Stromal cell of bone marrow (primary cell): ENCODE measurements at places on chromosomes 11 and 22.

GRCh38 chr11:45458269-45458668 is 172.1 kb upstream of the SYT13 start:
- DNase-seq: no peak

DNA sequence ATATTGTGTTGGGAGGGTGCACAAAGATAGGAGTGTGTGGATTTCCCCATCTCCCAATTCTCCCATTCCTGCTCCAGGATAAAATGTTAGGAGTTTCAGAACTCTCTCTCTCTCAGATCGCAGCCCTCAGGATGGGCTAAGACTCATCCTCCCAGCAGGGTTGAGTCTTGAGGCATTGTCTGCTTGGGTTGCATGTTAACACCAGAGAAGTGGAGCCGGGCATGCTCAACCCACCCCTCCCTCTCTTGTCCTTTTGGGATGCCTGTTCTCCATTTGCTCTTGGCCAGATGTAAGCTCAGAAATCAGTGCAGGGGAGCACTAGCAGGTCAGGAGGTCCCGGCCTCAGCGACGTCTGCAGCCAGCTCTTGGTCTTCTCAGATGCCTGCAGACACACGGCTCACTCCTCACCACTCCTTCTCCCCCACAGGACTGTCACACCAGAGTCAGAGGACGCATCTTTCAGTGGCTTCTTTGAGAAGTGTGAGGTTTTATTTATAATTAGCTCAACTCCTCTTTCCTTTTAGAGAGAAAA is 1456.5 kb downstream of the TBC1D22A start:
- no peak for DNase-seq

- peak; percentile 17 for DNase-seq
Observed at GRCh38 chr22:37197451-37198257, 9.6 kb upstream of the C1QTNF6 start.

DNA sequence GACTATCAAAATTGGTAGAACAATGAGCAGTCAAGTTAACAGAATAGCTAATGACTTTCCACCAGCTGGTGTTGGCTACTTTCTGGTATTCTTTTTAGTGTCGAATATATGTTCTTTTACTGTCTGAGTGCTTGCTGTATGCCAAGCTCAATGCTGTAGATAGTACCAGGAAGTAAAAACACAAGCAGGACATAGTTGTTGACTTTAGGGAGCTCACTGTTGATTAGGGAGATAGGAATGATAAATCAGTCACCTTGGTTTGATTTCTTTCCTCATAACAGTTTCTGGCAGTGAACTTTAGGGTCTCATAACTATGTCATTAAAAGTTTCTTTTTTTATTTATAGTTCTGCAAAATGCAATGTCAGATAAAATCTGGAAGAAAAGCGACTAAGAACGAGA is 9.0 kb downstream of the HMGXB4 start:
- no peak for DNase-seq

- DNase-seq: no peak
Observed at GRCh38 chr22:30575859-30576258, 1.4 kb upstream of the GAL3ST1 start.

DNA sequence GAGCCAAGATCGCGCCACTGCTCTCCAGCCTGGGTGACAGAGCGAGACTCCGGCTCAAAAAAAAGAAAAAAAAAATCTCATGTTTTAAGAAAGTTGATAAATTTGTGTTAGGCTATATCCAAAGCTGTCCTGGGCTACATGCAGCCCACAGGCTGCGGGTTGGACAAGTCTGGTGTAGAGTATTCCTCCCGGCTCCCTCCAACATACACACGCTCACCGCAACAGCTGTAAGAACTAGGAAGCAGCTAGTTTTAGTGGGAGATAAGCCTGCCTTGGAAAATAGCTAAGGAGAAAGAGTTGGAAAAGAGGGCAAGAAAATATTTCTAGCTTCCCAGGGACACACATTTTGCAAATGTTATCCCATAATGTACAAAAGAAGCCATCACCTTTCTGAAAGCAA is 46.6 kb downstream of the CELF1 start:
- DNase-seq: no peak

DNA sequence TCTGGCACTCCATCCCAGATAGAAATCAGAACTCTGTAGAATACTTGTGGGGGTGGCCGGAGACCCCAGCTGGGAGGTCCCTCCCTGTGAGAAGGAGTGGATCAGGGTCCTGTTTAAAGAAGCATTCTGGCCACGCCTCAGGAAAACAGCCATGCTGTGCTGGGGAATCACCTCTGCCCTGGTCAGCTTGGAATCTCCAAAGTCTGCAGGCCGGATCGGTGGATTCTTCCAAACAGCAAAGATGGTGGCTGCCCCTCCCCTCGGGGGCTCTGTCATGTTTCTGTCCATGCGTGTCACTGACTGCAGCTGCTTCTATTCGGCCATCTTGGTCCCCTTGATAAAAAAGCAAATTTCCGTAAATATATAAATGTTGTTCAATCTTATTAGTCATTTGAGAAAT is 365.9 kb downstream of the JRKL start:
- no peak for DNase-seq

DNA sequence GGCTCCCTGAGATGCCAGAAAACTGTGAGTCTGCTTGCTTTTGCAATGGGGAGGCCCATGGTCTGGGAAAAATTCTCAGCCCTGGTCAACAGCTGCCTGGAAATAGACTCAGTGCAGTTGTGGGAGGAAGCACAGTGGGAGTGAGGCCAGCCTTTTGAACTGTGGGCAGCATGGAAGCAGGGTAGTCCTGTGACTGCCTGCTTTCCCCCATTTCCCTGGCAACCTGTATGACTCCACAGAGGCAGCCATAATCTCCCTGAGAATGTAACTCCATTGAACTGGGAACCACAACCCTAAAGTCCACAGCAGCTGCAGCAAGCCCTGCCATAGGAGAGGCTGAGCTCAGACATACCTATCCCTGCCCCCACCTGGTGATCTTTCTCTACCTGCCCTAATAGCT is 494.6 kb upstream of the FAT3 start:
- DNase-seq: no peak

GRCh38 chr22:23856721-23857605 is 712 bp upstream of the SLC2A11 start:
- DNase-seq: no peak

GRCh38 chr11:42974510-42975179 is 337.2 kb upstream of the API5 start:
- no peak for DNase-seq

GRCh38 chr11:45483416-45483815 is 182.0 kb downstream of the CHST1 start:
- DNase-seq: no peak

DNA sequence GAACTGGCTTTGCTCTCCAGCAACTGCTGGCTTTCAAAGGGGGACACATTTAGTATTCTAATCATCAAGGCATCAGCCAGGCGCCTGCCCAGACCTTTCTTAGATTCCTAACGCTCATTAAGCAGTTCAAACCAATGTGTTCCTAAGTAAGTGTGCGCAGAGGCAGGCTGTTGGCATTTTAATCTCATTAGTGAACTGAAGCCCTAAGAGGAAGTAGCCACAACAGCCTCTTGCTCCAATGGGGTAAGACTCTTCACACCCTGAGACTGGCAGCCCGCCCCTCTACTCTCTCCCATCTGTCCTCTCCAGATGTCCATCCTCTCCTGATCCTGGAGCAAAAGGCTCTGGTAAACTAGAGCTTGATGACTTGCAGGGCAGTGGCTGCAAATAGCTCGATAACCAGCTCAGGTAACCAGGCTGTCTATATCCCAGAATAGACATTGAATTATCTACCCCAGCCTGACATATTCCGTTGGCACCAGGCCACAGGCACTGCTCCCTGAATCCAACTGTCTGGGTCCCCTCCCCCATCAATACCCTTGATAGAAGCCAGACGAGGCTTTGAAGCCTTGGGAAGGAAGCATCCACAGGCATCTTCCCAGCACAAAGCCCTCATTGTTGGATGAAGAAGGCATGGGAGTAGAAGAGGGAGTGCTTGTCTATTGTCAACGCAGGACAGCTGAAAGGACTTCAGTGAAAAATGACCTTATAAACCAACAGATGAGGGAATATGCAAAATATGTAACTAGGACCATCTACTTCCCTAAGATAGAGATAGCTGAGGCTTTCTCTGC is 321.1 kb downstream of the TENM4 start:
- no peak for DNase-seq

DNA sequence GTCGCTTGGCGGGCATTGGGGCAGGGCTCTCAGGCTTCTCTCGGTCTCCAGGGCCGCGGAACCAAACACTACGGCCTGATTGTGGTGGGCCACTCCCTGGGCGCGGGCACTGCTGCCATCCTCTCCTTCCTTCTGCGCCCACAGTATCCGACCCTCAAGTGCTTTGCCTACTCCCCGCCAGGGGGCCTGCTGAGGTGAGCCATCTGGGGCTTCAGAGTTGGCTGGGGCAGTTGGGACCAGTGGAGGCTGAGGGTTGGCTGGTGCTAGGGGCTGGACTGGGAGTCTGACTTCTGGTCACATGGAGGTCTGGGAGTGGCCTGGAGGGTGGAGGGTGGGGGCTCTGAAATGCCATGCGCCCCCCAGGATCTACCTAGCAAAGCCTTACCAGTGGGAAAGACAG is 15.3 kb upstream of the MYRF start:
- DNase-seq: no peak

DNA sequence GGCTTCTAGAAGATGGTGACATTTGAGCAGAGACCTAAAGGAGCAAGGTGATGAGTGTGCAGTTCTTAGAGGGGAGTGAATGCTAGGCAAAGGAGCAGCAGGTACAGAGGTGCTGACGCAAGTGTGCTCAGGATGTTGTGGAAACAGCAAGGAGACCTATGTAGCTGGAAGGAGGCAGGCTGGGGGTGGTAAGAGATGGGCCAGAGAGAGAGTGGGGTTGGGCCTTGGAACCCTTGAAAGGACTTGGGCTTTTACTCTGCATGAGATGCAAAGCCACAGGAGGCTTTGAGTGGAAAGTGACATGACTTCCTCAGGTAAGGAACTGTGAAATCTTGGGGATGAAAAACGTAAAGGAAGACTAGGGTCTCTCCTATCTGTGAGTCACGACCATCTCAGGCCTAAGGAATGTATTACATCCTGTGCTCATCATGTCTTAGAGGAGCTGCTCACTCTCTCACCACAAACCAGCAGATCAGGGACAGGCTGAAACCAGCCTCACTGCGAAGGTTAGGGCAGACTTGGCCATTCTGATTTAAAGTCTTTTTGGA is 65.4 kb downstream of the MICAL2 start:
- DNase-seq: peak; percentile 58

DNA sequence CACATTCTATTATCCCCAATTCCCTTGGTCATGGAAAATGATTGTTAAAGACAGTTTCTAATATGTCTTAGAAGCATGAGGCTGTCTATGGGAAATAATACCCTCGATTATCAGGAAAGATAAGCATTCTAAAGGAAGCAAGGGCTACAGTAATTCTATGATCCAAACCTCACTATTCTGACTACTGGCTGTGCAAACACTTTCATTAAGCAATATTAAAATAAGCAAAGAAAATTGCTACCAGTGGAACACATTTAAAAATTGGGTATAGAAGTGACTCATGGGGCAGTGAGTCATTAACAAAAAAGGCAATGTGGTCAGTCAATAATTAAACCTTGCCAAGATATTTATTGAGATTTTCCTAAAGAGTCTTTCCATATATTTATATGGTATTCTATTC is 1415.2 kb upstream of the TENM4 start:
- DNase-seq: peak; percentile 26

DNA sequence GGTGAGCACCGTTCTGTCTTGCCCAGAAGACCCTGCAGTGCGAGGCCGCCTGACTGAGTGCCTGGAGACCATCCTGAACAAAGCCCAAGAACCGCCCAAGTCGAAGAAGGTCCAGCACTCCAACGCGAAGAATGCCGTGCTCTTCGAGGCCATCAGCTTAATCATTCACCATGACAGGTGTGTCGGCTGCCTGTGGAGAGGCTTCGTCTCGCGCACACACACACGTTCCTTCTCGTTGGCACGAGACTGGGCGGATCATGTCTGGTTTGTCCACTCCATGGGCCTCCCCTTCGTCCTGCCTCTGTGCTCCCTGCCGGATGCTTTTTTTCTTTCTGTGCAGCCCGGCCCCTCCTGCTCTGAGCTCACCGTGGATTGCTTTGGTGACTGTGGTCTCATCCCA is 51.1 kb downstream of the MUC6 start:
- no peak for DNase-seq

GRCh38 chr11:75333807-75334140 is 17.7 kb downstream of the ARRB1 start:
- DNase-seq: no peak
